ENCODE measurements at places on chromosomes 12 and 14. TPM values are rescaled to one million over a fixed set of nuclear protein-coding genes. Genes with fewer than 3 reads are reported as not detected.

The MYF6 gene
- not detected for total RNA-seq

The LRRC43 gene
- total RNA-seq: not detected

The KRT2 gene
- total RNA-seq: not detected

The P2RX2 gene
- 0.55 TPM for total RNA-seq

The MANSC1 gene
- total RNA-seq: 26.4 TPM

The GALC gene
- 47.4 TPM for total RNA-seq

The TRAF3 gene
- total RNA-seq: 22.3 TPM

GRCh38 chr12:132079695-132080094 lies 64.4 kb downstream of the DDX51 start:
- H3K27ac ChIP-seq: no peak overlapping the region
- H3K4me3 ChIP-seq: no peak overlapping the region
- H3K27me3 ChIP-seq: no peaks in the 10 kb centered on the region
- DNase-seq: no peak
- peaks cover 4% of the 10 kb centered on the region for H3K4me1 ChIP-seq

GRCh38 chr12:19397534-19397933 lies 41.8 kb upstream of the AEBP2 start:
- H3K27ac ChIP-seq: no peak overlapping the region
- H3K36me3 ChIP-seq: no peaks in the 10 kb centered on the region
- H3K4me1 ChIP-seq: no peaks in the 10 kb centered on the region
- no peak for DNase-seq
- no peak overlapping the region for H3K4me3 ChIP-seq
- H3K27me3 ChIP-seq: no peaks in the 10 kb centered on the region

DNA sequence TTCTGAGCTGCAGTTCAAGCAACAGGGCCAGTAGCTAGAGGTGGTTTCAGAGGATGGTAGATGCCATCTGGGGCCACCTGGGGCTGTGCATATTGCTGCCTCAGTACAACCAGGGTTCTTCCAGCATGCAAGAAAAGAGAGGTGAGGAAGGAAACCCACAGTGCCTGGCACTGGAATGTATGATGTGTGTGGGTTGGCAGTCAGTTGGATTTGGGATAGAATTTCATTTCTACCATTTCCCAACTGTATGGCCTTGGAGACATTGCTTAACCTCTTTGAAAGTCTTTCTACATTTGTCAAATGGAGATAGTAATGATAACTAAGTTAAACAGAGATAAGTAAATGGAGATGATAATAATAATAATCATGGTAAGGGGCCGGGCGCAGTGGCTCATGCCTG lies 10.2 kb upstream of the LRRC10 start:
- DNase-seq: no peak
- no peak overlapping the region for H3K27ac ChIP-seq
- H3K4me1 ChIP-seq: no peaks in the 10 kb centered on the region
- no peak overlapping the region for H3K4me3 ChIP-seq

DNA sequence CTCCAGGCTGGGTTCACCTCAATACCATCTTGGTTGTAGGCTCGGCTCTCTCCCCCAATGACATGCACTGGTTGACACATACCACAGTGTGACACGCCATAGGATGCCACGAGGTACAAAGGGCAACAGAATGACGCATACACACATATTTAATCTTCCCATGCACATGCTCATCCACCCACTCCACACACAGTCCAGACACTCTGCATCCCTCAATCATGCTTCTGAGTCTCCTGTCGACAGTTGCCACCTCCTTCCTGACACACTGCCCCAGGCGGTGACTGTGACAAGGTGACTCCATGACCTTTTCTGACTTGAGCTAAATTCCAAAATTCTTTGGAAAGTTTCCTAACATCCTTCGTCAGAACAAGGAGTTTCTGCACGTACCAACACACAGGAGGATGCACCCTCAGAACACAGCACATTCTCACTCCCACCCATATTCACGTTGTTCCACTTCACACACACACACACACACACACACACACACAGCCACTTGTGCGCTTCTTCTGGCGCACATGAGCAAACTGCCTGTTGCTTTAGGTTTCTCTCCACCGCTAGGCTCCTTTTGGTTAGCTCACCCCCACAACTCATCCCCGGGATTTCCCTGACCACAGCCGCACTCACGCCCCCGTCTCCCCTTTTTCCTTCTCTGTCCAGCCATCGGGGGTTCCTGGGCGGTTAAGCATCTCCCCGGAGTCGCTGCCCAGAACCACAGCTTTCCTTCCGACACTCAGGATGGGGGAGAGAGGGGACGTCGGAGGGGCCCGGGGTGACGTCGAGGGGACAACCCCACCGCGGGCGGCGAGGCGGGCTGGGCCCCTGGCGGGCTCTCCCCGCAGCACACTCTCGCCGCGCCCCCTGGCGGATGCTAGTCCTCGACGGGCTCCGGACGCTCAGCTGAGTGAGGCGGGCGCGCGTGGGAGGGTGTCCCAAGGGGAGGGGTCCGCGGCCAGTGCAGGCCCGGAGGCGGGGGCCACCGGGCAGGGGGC lies 536 bp upstream of the WNT1 start:
- H3K27ac ChIP-seq: no peak overlapping the region
- DNase-seq: peak; percentile 87
- H3K4me1 ChIP-seq: peaks cover 45% of the 10 kb centered on the region
- H3K4me3 ChIP-seq: no peak overlapping the region
- no peaks in the 10 kb centered on the region for H3K36me3 ChIP-seq

- DNase-seq: peak; percentile 86
- H3K4me1 ChIP-seq: peaks cover 21% of the 10 kb centered on the region
- peak overlapping the region; percentile 96 for H3K27ac ChIP-seq
- peaks cover 21% of the 10 kb centered on the region for H3K36me3 ChIP-seq
Observed at GRCh38 chr12:7188562-7189397, 706 bp upstream of the PEX5 start.

DNA sequence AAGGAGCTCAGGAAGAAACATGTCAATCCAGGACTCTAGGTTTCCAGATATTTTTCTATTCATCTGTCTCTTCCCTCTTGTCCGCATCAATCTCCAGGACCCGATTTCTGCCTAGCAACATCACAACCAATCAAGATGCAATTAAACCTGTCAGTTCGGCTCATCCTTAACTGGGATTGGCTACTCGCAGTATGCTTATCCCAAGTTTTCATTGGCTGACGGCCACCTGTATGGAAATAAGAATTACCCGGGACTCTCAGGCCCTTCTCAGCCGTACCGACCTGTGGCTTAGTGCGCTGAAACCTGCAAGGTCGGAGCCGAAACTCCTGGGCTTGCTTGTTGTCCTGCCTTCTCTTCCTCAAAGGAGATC lies 20.4 kb upstream of the ATP5MC2 start:
- peaks cover 77% of the 10 kb centered on the region for H3K27me3 ChIP-seq
- no peaks in the 10 kb centered on the region for H3K36me3 ChIP-seq
- H3K4me1 ChIP-seq: peaks cover 19% of the 10 kb centered on the region

DNA sequence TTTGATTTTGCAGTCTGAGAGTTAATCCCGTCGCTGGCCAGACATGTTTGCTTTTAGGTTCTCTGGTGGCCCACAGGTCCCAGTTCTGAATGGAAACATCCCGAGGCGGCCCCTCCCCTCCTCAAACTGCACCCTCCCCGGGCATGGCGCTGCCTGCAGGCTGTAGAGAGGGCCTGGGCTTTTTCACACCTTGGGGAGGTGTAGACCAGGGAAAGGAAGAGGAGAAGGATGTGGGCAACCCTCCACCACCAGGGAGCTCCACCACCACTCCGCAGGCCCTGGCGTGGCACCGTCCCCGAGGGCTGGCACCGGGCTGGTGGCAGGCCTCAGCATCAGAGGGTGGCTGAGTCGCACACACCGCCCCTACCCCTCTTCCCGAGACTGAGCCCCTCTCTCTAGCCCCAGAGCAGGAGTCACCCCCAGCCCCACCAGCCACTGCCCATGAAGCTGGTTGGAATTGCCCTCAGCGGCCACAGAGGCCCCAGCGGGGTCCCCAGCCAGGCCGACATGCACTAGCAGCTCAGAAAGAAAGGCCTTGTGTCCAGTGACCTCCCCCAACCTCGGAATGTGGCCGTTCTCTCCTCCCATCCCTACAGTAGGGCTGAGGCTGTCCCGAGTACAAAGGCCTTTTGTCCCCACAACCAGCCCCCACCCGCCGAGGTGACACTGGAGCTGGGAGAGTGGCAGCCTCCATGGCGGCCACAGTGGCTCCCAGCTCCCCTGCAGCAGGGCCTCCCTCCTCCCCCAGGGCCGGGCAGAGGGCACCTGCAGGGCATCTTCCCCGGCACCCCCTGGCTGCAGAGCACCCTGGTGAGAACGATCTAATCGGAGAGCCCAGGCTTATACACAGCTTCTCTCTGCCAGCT lies 23.5 kb upstream of the INF2 start:
- DNase-seq: peak; percentile 77
- H3K27me3 ChIP-seq: no peaks in the 10 kb centered on the region
- H3K4me3 ChIP-seq: no peak overlapping the region
- H3K36me3 ChIP-seq: no peaks in the 10 kb centered on the region

- no peaks in the 10 kb centered on the region for H3K4me1 ChIP-seq
- no peak overlapping the region for H3K27ac ChIP-seq
- H3K36me3 ChIP-seq: no peaks in the 10 kb centered on the region
- no peak for DNase-seq
- H3K27me3 ChIP-seq: no peaks in the 10 kb centered on the region
Observed at GRCh38 chr12:97490141-97490540, 27.5 kb downstream of the RMST start.

- H3K27ac ChIP-seq: no peak overlapping the region
- H3K36me3 ChIP-seq: no peaks in the 10 kb centered on the region
- DNase-seq: no peak
- no peaks in the 10 kb centered on the region for H3K27me3 ChIP-seq
- H3K4me1 ChIP-seq: no peaks in the 10 kb centered on the region
- H3K4me3 ChIP-seq: no peak overlapping the region
Observed at GRCh38 chr14:22232933-22233332, 356.1 kb downstream of the DAD1 start.

GRCh38 chr12:56087220-56087619 lies 7.3 kb downstream of the ERBB3 start:
- no peaks in the 10 kb centered on the region for H3K36me3 ChIP-seq
- no peak overlapping the region for H3K4me3 ChIP-seq
- H3K27me3 ChIP-seq: no peaks in the 10 kb centered on the region
- H3K4me1 ChIP-seq: peaks cover 7% of the 10 kb centered on the region

- no peaks in the 10 kb centered on the region for H3K4me1 ChIP-seq
- peaks cover 62% of the 10 kb centered on the region for H3K36me3 ChIP-seq
- no peaks in the 10 kb centered on the region for H3K27me3 ChIP-seq
Observed at GRCh38 chr14:88468406-88468805, 82.9 kb downstream of the SPATA7 start.

DNA sequence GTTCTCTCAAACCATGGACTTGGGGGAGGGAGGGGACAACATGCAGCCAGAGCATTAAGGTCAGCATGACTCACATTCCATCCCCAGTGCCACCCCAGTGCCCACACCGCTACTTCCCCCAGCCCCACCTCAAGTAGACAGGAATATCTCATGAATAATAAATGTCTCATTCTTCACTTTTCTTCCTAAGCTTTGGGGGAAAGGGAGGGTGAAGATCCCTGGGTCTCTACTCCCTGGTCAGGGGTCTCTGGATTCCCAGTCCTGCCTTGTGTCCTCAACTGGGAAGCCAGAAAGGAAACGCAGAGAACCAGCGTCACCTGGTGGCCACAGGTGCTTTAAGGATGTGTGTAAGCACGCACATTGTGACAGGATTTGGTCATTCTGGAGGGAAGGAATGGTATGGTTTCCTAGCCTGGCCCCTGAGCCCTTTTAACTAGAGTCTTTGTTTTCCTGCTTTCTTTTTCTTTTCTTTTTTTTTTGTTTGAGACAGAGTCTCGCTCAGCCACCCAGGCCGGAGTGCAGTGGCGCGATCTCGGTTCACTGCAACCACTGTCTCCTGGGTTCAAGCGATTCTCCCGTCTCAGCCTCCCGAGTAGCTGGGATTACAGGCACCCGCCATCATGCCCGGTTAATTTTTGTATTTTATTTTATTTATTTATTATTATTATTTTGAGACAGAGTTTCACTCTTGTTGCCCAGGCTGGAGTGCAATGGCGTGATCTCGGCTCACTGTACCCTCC lies 3.4 kb downstream of the GPR84 start:
- peaks cover 18% of the 10 kb centered on the region for H3K4me1 ChIP-seq
- no peak overlapping the region for H3K4me3 ChIP-seq
- no peak overlapping the region for H3K27ac ChIP-seq
- peak; percentile 87 for DNase-seq

DNA sequence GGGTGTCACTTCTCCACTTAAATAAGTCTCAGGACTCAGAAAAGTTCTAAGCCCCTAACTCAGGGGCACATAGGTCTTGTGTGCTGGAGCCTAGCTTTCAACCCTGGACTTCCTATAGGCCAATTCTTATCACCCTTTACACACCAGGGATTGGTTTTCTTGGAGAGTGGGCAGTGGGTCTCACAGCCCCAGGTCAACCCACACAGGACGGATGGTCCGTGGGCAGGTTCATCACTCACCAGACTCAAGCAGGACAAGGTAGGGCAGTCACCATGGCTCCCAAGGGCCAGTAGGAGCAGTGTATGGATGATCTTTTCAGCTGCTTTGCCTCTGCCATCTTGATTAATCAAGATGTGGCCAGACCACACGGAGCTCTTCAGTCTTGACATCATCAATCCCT lies 232.5 kb downstream of the SLC41A2 start:
- H3K4me1 ChIP-seq: peaks cover 12% of the 10 kb centered on the region
- no peaks in the 10 kb centered on the region for H3K36me3 ChIP-seq
- no peak for DNase-seq
- H3K4me3 ChIP-seq: no peak overlapping the region
- no peak overlapping the region for H3K27ac ChIP-seq
- no peaks in the 10 kb centered on the region for H3K27me3 ChIP-seq

GRCh38 chr12:106139422-106140171 lies 843 bp upstream of the NUAK1 start:
- H3K36me3 ChIP-seq: no peaks in the 10 kb centered on the region
- H3K4me3 ChIP-seq: peak overlapping the region; percentile 66
- peaks cover 12% of the 10 kb centered on the region for H3K27me3 ChIP-seq

- no peaks in the 10 kb centered on the region for H3K36me3 ChIP-seq
- H3K27ac ChIP-seq: no peak overlapping the region
- no peaks in the 10 kb centered on the region for H3K4me1 ChIP-seq
- no peaks in the 10 kb centered on the region for H3K27me3 ChIP-seq
Observed at GRCh38 chr14:88228522-88229236, 94.4 kb downstream of the KCNK10 start.

DNA sequence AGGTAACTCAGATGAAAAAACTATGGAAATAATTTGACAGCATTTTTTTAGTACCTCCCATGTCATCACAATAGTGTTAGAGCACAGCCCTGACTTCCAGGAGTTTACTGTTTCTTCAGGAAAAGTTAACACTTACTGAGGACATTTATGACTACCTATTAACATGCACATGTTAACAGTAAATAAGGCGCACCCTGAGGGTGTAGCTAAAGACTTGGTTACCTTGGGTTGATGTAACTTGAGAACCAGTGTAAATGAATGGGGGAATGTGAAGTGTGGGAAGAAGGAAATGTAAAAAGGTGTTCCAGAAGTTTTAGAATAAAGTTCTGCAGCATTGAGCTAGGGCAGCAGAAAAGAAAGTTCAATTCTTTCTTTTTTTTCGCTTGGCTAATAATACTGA lies 366.2 kb downstream of the EGLN3 start:
- H3K27ac ChIP-seq: no peak overlapping the region
- no peak for DNase-seq
- no peaks in the 10 kb centered on the region for H3K27me3 ChIP-seq
- no peak overlapping the region for H3K4me3 ChIP-seq
- H3K36me3 ChIP-seq: no peaks in the 10 kb centered on the region
- H3K4me1 ChIP-seq: no peaks in the 10 kb centered on the region
